ENCODE measurements at places on chromosomes 1 and 21. TPM values are rescaled to one million over a fixed set of nuclear protein-coding genes. Genes with fewer than 3 reads are reported as not detected.

The HLX gene
- 5.3 TPM for polyA plus RNA-seq

- DNase-seq: no peak
Measured at GRCh38 chr1:171218661-171219060, 29.6 kb upstream of the FMO1 start.

DNA sequence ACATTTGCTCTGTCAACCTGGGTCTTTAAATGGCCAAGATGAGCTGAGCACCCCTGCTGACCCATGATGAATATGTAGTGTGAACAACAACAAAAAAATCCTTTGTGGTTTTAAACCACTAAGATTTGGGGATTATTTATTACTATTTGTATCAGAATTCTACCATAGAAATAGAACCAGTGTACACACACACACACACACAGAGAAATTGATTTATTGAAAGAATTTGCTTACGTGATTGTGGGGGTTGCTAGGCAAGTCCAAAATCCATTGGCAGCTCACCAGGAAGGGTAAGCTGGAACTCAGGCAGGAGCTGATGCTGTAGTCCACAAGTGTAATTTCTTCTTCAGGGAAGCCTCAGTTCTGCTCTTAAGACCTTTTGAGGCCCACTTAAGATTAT lies 82.5 kb upstream of the MAP1LC3C start:
- DNase-seq: no peak

DNA sequence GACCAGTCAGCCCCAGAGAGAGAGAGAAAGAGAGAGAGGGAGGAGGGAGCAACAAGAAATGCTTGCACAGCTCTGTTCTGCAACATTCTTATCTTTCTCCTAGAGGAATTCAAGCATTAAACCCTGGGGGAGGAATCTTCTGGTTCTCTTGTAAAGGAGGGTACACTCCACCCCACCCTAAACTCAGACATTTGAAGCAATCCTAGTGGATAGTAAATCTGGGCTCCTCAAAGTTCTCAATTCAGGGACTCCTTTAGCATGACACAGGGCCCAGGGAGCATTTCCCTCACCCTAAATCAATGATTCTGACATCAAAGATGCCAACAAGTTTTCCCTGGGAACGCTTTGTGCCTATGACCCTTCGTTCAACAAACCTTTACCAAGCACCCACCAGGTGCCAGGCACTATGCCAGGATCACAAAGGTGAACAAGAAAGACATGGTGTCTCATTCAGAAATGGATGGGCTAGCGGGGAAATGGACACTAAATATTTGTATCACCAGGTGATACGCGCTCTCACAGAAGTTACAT lies 11.9 kb upstream of the CAPN2 start:
- no peak for DNase-seq

- no peak for DNase-seq
Measured at GRCh38 chr1:94765958-94766357, 54.2 kb upstream of the SLC44A3 start.

DNA sequence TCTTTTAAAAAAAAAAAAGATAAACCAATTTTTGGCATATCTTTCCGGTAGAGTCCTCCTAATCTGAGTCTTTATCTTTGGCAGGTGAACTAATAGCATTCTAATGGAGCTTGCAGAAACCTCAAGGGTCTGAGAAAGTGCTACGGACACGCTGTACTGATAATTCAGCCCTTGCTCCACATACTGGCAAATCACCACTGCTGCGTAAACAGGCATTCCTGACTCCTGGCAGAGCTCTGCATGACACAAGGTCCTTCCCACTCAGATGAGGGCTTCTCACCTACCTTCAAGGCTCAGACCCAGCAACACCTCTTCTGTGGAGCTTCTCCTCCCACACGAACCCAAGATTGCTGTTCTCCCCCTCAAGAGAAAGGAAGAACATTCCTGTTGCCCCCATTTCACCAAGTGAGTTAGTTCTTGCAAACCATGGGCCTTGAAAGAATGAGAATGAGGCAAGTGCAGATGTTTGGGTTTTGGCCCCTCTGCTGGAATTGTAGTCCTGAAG lies 48.0 kb downstream of the LYST start:
- no peak for DNase-seq

DNA sequence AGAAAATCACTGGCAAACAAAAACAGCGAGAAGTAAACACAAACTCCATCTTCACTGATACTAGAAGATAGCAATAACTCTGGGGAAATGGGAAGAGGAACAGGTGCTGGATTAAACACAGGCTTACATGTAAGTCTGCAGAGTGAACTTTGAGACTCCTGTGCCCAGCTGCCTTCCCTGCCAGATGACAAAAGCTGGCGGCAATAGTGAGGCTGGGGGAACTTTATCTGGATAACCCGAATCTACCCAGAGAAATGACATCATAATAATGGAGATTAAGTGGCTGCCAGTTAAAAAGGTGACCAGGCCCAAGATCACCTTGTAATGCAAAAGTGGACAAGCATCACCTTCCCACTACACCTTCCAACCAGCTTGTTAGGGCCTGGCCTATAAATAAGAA lies 184.5 kb downstream of the CHRM3 start:
- no peak for DNase-seq

- no peak for DNase-seq
Measured at GRCh38 chr1:76128096-76128495, 53.5 kb downstream of the ST6GALNAC3 start.

- DNase-seq: no peak
Measured at GRCh38 chr1:7838714-7839113, 14.2 kb downstream of the UTS2 start.
